NCI-H2081 (cell line): ENCODE measurements at places on chromosomes 12 and 14.

- DNase-seq = no peak
These were observed 54.7 kb upstream of the GTF2A1 start for GRCh38 chr14:81275305-81276072.

GRCh38 chr14:63578300-63578699, 35.1 kb upstream of the PPP2R5E start:
- DNase-seq = no peak

DNA sequence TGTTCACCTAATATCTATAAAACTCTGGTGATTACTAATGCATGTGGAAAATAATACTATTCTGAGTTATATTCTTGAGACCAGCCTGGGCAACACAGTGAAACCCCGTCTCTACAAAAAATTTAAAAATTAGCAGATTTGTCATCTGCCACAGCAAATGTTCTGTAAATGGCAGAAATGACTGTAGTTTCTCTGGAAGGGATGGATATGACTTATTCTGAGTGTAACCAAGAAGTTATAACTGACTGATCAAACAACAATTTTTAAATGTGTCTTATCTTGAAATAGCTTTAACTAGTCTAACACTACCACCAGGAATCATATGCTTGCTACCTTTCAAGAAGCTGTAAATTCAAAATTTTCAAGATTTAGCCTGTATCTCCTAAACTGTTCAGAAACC, 88.7 kb downstream of the PLBD1 start:
- no peak for DNase-seq

DNA sequence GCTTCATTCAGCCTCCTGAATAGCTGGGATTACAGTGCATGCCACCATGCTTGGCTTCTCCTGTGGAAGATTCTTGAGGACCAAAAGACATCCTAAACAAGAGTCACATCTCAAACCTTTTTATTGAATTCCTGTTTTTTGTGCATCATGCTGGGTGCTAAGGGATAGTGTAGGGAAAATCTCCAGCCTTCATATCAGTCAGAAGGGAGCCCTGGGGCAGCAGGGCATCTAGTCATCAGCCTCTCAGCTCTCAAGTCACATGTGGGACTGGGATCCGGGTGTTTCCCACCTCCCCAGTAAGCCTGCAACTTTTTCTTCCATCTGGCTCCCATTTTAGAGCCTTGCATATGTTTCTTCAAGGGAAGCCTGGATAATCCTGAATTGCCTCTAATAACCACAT, 25.1 kb upstream of the OASL start:
- DNase-seq = no peak

GRCh38 chr14:103519837-103520212, 2.8 kb downstream of the CKB start:
- no peak for DNase-seq
